ENCODE measurements at places on chromosomes 3 and 15.

DNA sequence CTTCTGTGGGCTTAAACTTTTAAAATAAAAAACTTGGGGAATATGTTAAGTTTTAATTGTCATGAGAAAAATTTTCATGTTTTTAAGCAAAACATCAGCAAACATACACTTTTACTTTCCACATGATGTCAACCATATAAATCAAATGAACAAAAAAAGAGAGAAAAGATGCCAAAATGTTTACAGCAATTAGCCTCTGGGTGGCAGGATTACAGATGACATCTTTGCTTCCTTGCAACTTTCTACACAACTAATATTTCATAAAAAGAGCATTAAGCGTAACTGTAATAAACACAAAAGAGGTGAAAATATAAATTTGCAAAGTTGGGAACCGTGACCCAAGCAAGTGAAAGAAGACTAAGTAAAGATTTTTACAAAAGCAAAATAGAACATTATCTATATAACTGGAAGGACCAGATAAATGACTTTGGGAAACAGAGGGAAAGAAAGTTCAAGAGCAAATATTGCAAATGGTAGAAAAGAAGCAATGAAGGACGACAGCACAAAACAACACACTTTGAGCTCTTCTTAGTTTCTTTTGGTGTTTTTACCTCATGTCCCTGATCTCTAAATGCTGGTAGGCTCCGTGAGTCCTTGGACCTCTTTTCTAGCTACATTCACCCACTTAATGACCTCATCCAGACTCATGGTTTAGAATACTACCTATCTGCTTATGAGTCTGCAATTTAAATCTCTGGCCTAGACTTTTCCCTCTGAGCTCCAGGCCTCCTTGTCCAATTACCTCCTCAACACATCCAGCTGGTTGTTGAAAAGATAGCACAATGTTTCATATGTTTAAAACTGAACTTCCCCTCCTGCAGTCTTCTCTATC lies 9.4 kb downstream of the TP53BP1 start:
- peak; percentile 51 for DNase-seq

DNA sequence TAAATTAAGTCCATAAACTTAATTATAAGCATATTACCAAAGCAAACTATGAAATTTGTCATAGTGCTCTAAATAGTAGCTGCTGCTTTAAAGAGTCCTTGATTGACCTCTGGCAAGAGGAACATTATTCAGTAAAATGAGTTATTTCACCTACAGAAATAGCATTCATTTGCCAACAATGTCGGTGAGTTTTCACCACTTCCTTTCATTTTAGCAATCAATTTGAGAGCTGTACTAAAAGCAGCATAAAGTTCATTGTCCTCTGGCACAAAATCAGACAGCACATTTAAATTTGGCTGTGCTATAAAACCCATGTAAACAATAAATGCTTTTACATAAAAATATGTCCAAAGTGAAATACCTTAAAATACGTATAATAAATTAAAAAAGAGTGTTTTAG lies 1515.7 kb downstream of the SI start:
- no peak for DNase-seq

DNA sequence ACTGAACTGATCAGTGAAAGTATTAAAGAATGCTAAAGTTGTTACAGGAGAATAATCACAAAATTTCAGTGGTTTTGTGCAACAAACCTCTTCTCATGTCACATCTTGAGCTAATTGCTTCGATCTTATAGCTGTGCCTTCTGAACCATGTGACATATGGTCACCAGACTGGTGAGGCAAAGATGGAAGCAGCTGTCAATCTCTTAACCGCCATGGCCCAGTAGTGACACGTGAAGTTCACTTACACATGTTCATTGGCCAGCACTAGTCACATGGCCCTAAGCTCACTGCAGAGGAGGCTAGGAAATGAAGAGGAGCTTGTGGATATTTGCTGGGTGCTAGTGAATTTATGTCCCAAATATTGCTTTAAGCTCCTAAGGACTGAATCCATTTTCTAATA lies 32.5 kb downstream of the BOC start:
- no peak for DNase-seq

- DNase-seq: no peak
Measured at GRCh38 chr3:114404590-114404989, 110.8 kb downstream of the TIGIT start.

GRCh38 chr15:77619883-77620282 lies 12.8 kb downstream of the LINGO1 start:
- no peak for DNase-seq

DNA sequence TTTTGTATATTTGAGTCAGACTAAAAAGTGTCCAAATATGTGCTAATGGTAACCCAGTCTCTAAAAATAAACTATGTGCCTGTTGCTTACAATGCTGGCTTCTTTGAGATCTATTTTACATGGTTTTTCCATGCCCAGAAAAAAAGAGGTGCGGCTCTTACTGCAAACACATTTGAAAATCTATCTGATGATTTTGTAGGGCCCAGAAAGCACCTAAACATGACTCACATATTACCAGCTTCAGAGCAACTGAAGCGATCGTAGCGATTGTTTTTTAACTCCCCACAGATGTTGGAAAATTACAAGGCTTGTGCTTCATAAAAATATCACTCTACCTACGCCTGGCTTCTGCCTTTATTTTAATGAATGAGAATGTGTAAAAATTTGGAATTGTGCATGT lies 53.5 kb downstream of the SUCNR1 start:
- no peak for DNase-seq

DNA sequence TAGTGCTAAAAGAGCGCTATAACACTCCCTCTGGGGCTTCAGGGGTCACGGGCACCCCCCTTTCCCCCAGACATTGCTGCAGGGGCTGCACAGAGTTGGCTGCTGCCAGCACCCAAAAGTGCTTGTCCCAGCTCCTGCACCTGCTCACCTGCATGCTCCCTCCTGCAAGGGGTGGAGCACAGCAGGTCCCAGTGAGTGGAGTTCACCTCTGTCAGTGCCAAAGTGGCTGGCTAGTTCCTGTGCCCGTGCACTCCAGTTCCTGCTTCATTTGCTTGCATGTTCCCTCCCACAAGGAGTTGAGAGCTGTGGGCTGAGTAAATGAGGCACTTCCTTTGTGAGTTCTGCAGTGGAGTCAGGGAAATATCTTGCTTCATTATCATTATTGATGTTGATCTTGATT lies 476.9 kb downstream of the SQOR start:
- DNase-seq: no peak

- DNase-seq: no peak
Measured at GRCh38 chr3:134371542-134372324, 2.5 kb downstream of the AMOTL2 start.

DNA sequence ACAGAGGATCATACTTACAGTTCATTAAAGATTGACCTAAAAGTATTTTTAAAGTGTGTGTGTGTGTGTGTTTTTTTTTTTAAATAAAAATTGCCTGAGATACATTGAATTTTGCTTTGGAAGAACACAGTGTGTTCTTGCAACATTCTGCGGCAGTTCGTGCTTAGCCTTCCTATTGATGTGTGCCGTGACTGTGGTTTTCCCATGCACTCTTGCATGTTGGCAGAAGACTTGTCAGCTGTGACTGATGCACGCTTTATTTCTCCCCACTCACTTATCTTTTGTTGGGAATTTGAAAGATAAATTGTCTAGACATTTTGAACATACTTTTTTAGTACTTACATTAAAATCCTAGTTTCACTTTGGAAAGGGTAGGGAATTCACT lies 136.3 kb upstream of the LRRFIP2 start:
- peak; percentile 81 for DNase-seq

DNA sequence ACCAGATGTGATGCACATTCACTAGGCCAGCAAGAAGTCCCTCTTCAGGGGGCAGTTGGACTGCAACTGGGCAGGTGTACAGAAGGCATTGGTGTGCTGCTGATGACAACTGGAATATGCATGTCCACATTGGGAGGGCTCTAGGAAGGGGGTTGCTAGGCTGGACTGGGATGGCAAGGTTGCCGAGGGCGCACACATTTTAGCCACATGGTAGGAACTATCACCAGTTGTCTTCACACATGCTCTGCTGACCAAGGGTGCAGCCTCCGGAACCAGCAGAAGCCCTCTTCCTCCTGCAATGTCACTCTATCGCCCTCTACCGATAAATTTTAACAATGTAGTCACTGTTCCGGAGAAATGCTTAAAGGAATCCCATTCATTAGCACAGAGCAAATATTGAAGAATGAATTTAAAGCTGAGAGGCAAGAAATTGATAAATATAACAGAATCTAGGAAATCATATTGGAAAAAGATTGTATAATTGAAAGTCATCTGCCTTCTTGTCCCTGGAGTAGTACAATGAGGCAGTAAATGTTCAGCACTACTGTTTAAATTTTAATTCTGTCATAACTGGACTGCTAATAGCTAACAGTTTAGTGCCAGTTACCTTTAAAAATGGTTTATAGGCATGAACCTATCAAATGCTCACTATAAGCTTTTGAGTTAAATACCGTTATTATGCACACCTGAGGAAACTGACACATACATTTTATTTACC lies 22.6 kb upstream of the LYSMD4 start:
- DNase-seq: peak; percentile 82

DNA sequence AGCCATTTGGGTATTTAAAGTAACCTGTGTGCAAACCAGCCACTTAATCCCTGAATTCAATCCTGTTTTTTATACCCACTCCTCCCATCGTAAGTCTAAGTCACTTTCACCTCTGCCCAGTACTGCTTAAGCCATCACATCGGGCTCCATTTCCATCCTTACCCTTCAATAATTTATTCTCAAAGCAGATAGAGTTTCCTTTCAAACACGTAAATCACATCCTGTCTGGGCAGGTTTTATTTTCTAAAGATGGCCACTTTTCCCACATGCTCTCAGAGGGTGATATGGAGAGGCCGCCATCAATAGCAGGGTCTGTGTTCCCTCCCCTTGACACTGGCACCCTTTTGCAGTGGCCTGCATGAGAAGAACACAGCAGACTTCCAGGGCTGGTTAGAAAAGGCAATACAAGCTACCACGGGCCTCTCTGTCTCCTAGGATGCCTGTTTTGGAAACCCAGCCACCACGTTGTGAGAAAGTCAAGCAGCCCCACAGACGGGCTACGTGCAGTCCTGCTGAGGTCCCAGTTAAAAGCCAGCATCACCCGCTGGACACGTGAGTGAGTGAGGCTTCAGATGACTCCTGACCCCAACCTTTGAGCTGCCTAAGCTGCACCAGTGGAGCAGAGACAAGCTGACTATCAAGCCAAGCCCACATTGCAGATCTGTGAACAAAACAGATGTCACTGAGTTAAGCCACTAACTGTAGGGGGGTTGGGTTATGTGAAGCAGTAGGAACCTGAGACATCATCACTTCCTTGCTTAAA lies 241.8 kb upstream of the SLCO3A1 start:
- no peak for DNase-seq

- no peak for DNase-seq
Measured at GRCh38 chr3:115102046-115102445, 45.0 kb downstream of the ZBTB20 start.

DNA sequence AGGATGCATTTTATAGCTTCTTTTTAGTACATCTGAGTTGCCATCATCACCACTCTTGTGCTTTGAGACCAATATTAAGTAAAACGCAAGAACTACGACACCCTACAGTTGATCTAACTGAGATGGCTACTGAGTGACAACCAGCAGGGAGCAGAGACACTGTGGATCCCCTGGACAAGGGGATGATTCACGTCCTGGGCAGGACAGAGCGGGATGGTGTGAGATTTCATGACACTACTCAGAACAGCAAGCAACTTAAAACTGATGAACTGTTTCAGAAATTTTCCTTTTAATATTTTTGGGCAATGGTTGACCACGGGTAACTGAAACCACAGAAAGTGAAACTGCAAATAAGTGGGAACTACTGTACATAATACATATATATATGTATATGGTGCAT lies 299.2 kb downstream of the ADAMTS17 start:
- no peak for DNase-seq

GRCh38 chr3:114496874-114497273 lies 203.0 kb downstream of the TIGIT start:
- no peak for DNase-seq

DNA sequence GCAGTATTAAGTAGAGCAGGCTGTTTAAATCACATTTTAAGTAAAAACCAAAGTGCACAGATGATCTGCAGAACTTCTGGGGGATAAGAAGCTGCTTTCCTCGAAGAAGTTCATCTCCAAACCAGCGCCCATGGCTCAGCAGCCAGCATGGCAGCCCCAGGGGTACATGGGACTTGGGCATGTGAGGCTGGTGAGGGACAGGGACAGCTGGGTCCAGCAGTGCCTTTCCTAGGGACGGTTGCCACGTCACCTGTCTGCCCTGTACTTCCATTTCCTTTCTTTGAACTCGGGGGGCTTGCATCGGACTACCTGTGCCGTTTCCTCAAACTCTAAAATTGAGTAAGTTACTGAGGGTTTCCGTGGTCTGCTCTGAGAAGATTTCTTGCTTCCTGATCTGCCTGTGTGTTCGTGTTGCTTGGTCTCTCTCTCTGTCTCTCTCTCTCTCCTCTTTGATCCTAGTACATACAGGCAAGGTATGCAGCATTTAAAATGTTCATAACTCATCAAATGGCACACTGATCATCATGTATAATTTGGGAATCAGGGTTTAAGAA lies 67.6 kb downstream of the IGF1R start:
- no peak for DNase-seq

DNA sequence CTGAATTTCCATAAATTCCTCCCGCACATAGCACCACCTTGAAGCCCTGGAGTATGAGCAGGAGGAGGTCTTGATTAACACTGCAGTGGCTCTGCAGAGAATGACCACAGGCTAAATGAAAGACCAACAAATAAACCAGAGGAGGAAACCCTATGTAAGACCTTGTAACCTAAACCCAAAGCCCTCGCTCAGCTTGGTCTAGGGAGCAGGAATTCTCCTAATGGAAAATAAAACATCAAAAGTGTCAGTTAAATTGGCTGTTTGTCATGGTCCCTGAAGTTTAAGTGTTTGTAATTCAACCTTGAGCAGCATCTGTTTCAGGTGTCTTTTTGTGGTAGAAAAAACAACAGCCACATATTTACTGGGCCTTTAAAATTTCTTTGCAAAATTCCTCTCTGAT lies 9.2 kb upstream of the UBE2Q2 start:
- no peak for DNase-seq

- no peak for DNase-seq
Measured at GRCh38 chr3:157626817-157627216, 123.6 kb upstream of the VEPH1 start.

DNA sequence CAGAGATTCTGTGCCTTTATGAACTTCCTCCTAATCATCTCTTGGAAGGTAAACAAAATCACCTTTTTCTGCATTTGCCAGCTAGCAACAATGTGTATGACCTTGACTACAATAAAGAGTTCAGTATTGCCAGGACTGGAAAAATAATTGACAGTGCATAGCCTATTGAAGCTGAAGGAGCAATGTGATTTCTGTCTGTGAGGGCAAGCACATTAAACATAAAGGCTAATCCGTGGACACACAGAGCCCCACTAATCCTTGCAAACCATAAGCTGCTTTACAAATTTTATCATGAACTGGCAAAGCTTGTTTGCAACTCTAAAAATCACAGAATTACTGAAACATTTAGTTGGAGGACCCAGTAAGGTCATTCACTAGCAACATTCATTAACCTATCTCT lies 563.8 kb downstream of the PYDC2 start:
- no peak for DNase-seq

All from cardiac muscle cell (in vitro differentiated cells and primary cell).